Activated CD8-positive, alpha-beta memory T cell treated with anti-CD3 and anti-CD28 coated beads for 1 hour (primary cell): ENCODE measurements at places on chromosomes 13 and 19.

- DNase-seq = no peak
Measured at GRCh38 chr13:22090106-22090505, 419.2 kb downstream of the FGF9 start.

DNA sequence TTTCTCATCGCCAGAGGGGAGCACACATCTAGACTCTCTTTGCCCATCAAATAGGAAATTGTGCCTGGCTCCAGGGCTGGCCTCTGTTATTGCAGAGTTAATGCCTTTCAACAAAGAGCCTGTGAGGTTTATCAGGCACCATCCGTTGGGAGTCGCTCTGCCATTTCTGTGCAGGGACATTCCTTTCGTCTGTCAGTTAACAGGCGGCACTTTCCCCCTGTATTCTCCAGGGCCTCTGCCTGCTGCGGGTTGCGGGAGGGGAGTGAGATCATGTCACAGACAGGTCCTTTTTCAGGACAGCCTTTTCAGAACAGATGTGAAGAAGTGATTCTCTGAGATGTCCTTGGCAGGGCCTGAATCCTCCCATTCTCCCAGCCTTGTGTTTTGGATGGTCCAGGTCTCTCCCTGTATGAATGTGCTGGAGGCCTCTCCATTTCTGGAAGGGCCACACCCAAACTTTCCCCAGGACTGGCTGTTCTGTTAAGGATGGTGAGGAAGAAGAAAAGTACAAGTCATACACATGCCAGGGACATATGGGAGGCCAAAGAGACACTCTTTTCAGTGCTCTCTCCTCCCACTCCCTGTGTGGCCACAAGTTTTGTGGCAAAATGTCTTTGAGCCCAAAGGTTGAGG lies 14.9 kb downstream of the SERP2 start:
- no peak for DNase-seq

GRCh38 chr13:42478531-42479156 lies 95.3 kb upstream of the TNFSF11 start:
- no peak for DNase-seq

- no peak for DNase-seq
Measured at GRCh38 chr13:53144826-53145225, 116.2 kb downstream of the OLFM4 start.

GRCh38 chr19:37948362-37948761 lies 41.4 kb downstream of the SIPA1L3 start:
- DNase-seq = no peak

- no peak for DNase-seq
Measured at GRCh38 chr13:20301403-20302071, 69.4 kb upstream of the GJB6 start.

GRCh38 chr13:108003626-108004025 lies 211.7 kb downstream of the LIG4 start:
- DNase-seq = no peak

DNA sequence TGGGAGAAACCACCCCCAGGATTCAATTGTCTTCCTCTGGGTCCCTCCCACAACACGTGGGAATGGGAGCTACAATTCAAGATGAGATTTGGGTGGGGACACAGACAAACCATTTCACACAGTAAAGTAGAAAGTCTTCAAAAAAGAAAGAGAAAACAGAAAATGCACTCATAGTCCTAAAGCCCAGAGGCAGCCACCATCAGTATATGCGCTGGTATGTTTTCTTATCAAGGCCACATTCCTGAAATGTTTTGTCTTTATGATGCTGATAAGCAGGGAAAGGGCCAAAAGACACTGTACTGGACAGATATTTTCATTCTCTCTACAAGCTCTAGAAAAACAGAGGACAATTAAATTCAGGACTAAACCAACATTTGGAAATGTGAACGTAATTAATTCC lies 375.8 kb upstream of the TSHZ3 start:
- no peak for DNase-seq

DNA sequence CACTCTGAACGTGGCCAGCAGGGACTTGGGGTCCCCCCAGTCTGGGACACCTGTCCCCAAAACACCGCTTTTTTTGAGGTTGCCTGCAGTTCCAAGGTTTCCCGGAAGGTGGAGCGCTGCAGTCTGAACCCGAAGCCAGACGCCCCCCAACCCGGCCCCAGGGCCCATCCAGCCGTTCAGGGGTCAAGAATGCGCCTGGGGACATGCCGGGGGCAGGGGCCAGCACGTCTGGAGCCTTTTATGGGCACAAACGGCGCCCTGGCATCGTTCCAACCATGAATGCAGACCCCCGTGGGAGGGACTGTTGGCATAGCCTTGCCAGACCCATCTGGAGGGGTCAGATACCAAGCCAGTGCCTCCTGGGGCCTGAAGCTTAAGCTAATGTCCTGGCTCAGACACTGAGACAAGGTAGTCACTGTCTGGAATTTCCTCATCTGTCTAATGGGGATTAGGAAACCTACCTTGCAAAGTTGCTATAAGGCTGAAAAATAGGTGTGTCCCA lies 6.9 kb downstream of the S1PR5 start:
- DNase-seq = no peak
